Vagina (tissue), 2 donors: ENCODE measurements at places on chromosomes 7 and 10.

DNA sequence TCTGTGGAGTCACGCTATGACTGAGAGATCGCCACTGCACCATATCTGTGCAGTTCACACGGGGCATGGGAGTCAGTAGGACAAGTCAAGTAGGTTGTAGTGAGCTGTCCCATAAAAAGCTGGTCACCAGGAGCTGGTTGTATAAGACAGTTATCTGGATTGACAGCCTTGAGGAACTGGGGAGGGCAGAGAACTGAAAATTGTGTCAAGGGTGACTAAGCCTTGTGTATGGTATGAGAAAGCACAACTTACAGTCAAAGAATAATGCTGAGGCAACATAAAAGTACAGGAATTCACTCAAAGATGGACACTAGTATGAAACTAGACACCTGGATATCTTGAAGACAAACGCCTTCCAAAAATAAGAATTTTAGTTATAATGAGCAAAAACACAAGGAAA, 564.9 kb downstream of the POM121L12 start:
- no peak for DNase-seq

DNA sequence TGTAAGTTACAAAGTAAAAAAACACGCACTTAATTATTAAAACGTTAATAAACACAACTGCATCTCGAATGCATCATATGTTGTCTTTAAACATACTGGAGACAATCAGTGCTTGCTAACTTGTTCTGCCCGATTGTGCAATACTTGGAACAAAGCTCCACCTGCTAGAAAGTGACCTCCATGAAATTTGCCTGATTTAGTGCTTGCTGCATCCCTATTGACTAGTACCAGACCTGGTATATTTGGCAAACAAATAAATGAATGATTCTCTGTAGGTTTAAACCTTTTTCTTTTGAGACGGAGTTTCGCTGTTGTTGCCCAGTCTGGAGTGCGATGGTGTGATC, 6.2 kb downstream of the BZW2 start:
- no peak for DNase-seq

DNA sequence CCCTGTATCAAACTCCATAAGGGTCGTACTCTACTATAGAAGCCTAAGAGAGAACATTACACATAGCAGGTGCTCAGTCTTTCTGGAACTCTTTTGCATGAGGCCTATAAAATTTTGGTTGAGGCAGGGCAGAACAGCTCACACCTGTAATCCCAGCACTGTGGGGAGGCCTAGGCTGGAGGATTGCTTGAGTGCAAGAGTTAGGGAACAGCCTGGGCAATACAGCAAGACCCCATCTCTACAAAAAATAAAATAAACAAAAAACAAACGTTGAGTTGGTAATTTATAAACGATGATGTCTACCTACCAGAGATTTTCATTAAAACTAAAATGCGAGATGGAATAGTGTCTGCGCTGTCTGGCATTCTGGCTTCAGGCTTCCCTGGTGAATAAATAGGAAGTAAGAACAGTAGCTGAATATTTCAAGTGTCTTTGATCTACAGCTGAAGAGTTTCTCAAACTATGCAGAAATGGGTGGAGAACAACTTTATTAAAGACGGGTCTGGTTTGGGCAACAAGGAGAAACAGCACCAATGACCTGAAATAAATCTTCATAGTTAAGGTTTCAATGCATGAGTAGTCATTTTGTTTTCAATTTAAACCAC, 774 bp downstream of the PON2 start:
- no peak for DNase-seq

GRCh38 chr10:22086730-22087401, 83.3 kb upstream of the DNAJC1 start:
- no peak for DNase-seq

DNA sequence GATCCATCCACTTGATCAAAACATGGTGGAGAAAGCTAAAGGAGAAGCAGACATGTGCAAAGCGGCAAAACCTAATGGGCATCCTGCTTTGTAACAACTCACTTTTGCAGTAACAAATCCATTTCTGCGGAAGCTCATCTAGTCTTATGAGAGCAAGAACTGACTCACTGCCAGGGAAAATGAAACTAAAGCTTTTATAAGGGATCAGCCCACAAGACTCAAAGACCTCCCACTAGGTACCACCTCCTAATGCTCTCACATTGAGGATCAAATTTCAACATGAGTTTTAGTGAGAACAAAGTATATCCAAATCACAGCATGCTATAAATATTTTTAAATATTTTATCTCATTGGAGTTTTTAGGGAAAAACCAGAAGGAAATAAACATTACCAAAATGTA, 120.1 kb upstream of the GNAI1 start:
- no peak for DNase-seq

DNA sequence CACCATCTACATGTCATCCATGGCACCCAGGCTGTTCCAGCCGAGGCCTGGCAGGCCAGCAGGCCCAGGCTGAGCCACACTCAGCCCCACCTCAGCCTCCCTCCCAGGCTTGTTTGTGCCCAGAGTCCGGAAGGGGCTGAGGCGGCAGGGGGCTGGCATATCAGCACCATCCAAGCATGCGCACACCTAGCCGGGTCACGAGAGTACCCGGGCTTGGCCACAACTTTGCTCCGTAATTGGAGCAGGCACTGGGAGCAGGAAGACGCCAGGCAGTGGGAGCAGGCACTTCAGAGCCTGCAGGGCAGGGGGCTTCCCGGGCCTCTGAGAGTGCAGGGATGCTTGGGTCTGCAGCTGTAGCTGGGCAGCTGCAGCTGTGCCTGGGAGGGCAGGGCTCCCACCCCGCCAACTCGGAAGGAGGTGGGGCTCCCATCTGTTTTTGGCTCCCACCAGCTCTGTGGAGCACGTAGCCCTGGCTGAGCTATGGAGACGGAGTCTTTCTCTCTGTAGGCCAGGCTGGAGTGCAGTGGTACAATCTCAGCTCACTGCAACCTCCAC, 15.2 kb upstream of the TSPAN15 start:
- DNase-seq: no peak

GRCh38 chr10:129049501-129049900, 417.5 kb upstream of the MGMT start:
- no peak for DNase-seq

DNA sequence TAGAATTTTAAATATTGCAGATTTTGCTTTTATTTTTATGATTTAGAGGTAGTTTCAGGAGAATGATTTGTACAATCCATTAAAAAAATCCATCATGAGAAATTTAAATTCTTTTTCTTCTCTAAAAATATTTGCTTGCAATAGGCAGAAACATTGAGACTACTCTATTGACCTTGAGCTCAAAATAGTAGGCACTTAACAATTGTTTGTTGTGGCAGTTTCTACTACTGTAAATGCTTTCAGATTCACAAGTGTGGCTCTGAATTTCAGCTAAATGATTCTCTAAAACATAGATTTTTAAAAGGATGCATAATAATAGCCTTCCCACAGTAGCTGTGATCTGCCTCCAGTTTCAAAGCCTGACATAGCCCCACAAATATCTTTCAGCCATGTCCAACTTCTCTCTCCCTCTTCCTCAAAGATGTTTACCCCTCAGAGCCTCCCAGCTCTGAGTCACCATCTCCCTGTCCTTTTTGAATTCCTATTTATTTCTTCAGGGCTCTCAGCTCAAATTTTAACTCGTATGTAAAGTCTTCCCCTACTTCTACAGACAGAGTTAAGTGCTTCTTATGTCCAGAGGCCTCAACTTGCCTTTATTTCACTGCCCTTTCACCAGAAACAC, 160.5 kb downstream of the AOAH start:
- DNase-seq: no peak

- DNase-seq: no peak
Measured at GRCh38 chr7:80136261-80137055, 1.8 kb downstream of the GNAI1 start.

DNA sequence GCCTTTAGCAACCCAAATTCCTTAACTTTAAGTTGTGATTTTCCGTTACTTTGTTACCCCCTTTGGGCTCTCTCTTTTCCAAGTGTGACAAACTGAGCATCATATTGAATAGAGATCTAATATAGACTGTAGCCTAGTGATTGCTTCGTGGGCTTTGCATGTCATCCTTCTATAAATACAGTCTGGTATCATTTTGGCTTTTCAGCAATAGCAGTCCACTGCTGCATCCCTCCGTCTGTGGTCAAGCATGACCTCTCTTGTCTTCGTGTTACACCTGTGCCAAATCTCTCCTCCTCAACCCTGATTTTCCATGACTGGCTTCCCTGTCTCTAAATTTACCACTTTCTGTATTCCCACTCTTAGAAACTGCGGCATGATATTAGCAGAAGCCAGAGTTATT, 53.8 kb upstream of the AGK start:
- DNase-seq: no peak

DNA sequence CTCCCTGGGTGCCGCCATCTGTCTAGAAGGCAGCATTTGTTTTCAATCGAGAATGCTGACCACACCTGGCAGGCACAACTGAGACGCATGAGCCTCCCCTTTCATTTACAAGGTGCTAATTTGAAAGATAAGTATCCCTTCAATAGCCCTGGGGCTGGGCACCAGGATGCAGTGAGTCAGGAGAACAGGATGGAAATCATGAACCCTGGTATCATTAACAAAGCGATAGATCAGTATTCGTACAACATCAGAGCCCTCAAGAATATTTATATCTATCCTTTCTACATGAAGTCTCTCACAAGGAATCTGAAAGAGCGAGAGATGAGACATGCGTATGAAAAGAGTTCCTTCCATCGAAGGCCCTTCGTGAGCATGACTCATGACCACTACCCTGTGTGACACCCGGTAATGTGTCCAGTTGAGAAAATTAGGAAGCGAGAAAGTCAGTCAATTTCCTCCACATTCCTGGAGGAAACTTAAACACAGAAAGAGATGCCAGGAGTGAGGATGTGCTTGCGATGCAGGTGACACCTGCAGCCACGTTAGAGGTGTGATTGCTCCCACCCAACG, 123.1 kb upstream of the PITRM1 start:
- no peak for DNase-seq

- DNase-seq: no peak
Measured at GRCh38 chr10:88926566-88927415, 25.8 kb downstream of the ACTA2 start.

- no peak for DNase-seq
Measured at GRCh38 chr10:57262892-57263291, 901.8 kb upstream of the ZWINT start.

- DNase-seq: no peak
Measured at GRCh38 chr7:40721342-40721949, 586.6 kb downstream of the SUGCT start.

- no peak for DNase-seq
Measured at GRCh38 chr7:114081606-114082425, 163.0 kb upstream of the PPP1R3A start.

DNA sequence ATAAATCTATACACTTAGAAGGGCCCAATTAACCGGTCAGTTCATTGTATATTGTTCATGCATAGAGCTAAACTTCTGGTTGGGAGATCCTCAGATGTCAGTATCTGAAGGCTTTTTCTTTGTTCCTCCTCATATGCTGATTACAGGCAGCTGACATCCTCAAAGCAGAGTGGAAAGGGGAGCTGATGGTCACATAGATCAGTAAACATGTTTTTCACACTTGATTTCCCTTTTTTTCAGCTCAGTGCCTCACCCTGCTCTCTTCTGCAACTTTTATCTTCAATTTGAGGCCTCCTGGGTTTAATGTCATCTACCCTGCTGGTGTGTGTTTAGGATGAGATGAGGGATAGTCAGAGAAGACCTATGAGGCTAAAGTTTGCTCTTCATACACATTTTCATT, 297.9 kb upstream of the FZD1 start:
- no peak for DNase-seq

DNA sequence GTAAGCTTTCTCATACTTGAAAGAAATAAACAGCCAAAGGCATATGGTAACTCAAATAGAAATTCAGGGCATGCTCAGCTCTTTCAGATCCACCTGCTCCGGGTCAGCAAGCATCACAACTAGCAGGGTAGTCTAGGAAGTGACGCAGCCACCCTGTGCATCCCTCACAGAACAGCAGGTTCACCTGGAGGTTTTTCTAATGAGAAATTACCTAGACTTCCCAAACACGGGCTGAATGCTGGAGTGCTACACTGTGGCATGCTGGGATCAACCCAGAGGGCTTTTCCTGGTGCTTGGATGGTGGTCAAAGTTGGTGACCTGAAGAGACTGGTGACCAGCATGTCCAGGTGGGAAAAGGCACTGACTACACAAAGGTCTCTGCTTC, 66.8 kb upstream of the DNAJB6 start:
- no peak for DNase-seq

DNA sequence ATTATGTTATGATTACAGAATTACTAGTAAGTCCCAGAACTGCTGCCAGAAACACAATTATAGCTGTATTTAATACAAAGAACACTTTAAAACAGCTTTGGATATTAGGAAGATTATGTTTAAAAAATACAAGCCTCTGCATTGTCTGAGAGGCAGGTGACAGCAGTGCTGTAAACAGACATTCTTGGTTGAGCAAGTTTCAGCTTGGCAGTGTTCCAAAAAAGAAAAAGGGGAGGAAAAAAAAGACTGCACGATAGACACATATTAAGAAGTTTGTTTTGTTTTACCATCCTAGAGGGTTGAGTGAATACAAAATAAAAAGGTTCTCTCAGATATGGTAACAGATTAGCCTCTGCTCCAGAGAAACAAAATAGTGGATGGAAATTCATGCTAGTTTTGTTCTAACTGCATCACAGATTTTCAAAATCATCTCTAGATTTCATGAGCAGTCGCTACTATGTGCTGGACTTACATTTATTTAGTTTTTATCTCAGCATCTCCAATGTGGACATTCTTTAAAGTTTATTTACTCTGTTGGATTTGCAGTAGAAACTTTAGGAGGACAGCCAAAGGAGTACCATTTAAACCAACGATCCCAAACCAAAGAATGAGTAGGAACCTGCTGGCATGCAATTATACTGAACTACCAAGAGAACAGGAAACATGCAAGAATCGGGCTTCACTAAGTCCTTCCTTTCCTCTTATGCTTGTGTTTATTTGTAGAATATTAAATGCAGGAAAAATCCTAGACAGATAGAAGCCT, 9.0 kb downstream of the FAM204A start:
- DNase-seq: no peak

- no peak for DNase-seq
Measured at GRCh38 chr10:131973160-131973951, 8.4 kb downstream of the BNIP3 start.

GRCh38 chr10:28676326-28676967, 874 bp upstream of the BAMBI start:
- DNase-seq: peak; percentile 72

GRCh38 chr7:22694597-22695207, 32.3 kb upstream of the IL6 start:
- no peak for DNase-seq

DNA sequence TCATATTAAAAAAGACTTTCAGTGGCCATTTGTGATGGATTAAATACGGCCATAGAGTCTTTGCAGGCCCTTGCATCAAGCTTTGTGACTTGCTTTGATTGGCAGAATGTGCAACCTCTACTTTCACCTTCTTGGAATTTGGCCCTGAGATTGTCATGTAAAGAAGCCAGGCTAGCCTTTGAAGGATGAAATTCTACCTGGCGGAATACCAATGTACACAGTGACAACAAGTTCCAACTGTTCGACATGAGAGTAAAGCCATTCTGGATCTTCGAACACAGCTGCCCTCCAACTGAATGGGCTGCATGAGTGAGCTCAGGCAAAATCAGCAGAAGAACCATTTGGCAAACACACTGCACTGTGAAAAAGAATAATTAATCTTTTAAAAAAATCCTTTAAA, 321.3 kb downstream of the PHF14 start:
- DNase-seq: no peak
